ENCODE measurements at places on chromosomes 4 and X.

DNA sequence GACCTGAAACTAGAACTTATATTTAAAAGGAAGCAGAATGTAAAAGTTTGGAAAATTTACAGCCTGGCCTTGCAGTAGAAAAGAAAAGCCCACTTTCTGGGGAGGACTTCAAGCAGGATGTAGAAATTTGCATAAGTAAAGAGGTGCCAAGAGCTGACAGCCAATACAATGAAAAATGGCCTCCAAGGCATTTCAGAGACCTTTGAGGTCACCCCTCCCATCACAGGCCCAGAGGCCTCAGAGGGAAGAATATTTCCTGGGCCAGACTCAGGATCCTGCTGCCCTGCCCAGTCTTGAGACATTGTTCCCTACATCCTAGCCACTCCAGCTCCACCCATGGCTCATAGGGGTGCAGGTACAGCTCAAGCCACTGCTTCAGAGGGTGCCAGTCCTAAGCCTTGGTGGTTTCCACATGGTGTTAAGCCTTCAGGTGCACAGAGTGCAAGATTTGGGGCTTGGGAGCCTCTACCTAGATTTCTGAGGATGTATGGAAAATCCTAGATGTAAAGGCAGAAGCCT lies 518.9 kb upstream of the INTU start:
- no peak for DNase-seq

GRCh38 chr4:67106861-67107460 lies 438.3 kb downstream of the CENPC start:
- DNase-seq, result no peak

DNA sequence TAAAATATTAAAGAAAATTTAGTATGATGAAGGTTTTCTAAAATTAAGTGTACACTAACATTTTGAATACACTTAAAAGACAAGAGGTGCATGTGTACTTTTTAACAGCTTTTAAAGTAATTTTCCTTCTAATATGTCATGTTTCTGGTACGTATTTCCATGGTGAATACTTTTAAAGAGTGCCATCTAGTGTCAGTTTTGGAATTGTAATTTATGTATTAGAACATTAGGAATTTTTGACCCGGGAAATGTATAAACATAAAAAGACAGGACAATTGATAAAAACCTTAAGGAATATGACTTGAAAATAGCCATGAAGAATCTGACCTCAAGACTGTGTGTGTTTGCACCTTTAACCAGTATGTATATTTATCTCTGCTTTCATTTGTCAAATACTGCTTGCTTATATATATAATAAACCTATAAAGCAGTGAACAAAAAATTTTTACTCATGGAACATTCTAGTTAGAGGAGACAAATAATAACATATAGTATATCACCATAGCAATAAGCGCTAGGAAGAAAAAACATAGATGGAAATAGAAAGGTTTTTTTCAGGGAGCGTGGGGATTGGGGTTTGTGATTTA lies 7.2 kb downstream of the GSTCD start:
- DNase-seq, result no peak

DNA sequence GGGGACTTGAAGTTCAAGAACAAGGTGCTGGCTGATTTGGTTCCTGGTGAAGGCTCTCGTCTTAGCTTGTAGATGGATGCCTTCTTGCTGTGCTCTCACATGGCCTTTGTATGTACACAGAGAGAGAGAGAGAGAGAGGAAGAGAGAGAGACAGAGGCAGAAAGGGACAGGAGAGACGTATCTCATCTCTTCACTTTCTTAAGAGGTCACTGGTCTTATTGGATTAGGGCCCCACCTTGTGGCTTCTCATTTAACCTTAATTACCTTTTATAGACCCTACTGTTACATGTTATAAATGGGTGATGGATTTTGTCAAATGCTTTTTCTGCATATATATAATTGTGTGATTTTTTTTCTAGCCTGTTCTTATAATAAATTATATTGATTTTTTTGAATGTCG lies 1444.2 kb downstream of the ADGRL3 start:
- DNase-seq, result no peak

Data from stimulated activated CD4-positive, alpha-beta T cell treated with anti-CD3 and anti-CD28 coated beads, Interleukin-1b, Interleukin-23, amount 100 ng/mL, for 24 hours (primary cell).